Motor neuron (in vitro differentiated cells): ENCODE measurements at places on chromosomes 7 and 10.
A peak's percentile ranks its signal among the peaks of the same experiment; 100 is the strongest.

- ATAC-seq, result no peak
Measured at GRCh38 chr7:22622116-22622785, 104.7 kb upstream of the IL6 start.

DNA sequence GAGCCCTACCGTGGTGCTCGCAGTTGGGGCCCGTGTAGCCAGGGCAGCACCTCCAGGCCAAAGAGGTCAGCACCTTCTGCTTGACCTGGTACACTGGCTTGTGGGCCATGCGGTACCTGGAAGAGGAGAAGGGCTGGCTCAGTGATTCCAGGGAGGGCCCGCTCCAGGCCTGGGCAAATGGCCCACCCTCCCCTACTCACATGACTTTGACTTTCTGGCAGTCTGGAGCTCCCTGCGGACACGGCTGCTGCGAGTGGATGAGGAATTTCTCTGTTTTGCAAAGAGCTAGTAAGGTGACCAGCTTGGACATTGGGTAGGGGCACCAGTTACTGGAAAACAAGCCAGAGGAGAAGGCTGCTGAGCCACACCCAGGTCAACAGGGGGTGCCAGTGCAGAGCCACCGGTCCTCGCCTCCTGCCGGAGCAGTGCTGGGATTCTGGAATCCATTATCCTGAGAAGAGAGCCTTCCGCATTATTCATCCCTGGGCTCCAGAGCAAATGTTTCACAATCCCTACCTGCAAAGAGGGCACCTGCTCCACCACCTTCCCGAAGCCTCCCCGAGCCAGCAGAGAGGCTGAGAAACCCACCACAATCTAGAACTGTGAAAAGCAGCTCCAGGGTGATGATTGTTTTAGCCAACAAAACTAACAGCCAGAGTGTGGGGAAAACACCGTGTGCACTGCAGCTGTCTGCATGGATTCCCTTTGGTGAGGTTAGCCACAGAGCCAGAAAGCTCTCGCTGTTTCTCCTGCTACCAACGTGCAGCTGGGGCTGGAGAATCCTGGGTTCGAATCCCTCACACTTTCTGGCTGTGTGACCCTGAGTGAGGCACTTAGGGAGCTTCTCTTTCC is 11.8 kb downstream of the MMRN2 start:
- ATAC-seq, result peak; percentile 4

GRCh38 chr7:2175514-2175913 is 57.2 kb downstream of the MAD1L1 start:
- ATAC-seq, result peak; percentile 26

DNA sequence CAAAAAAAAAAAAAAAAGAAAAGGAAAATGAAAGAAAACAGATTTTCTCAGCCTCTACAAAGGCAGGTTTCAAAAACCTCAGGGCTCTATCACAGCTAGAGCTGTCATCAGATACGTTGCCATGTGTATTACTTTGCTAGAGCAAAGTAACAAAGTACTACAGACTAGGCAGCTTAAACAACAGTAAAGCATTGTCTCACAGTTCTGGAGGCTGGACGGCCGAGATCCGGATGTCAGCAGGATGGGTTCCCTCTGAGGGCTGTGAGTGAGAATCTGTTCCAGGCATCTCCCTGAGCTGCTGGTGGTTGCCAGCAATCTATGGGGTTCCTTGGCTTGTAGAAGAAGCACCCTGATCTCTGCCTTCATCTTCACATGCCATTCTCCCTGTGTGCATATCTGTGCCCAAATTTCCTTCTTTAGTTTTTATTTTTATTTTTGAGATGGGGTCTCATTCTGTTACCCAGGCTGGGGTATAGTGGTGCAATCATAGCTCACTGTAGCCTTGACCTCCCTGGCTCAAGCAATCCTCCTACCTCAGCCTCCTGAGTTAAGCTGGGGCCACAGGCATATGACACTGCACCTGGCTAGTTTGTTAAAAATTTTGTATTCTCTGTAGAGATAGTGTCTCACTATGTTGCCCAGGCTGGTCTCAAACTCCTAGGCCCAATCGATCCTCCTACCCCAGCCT is 48.9 kb upstream of the KDM7A start:
- ATAC-seq, result no peak

DNA sequence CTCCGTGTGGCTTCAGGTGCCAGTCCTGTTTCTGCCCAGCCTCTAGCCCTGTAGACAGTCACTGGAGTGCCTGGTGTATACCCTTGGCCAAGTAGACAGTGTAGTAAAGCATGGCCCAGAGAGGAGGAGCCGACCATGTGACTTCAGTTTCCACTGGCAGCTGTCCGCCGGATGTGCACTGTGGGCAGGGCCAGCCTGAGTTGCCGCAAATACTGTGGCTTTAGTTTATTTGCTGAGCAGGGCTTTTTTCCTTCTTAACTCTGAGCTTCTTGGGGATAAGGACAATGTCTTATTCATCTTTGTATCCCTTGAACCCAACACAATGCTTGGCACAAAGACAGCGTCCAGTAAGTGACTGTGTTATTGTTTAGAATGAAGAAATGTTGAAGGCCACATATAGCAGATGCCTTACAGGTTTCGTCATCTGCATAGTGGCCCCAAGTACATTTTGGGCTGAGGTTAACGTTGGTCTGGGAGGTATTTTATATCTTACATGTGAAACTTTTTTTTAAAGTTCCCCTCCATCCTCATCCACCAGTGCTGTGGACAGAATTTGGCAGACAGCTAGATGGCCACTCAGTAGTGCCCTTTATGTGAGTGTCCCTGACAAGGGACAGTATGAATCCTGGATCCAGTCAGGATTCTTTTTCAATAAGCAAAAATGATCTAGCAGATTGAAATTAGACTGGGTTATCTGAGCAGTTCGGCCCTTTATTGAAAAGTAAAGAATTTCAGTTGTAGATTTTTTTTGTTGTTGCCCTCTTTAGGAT is 40.6 kb downstream of the CYP17A1 start:
- peak; percentile 56 for ATAC-seq

DNA sequence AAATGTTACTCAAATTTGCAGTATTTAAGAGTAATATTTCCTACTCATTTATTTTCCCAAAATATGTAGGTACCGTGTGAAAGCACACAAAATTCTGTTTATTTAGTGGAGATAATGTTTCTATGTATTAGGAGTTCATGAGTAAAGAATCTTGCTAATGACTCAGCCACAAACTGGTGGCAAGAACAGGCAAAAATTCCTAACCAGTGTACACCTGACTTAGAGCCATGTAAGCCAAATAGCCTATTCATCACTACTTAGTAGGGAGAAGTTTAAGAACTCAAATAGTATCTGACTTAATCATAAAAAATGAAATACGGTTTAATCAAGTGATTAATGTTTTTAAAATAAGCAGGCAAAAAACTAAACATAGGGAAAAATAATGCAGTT is 169.0 kb downstream of the SRPK2 start:
- no peak for ATAC-seq

- no peak for ATAC-seq
Measured at GRCh38 chr10:20713420-20713819, 183.7 kb downstream of the NEBL start.

DNA sequence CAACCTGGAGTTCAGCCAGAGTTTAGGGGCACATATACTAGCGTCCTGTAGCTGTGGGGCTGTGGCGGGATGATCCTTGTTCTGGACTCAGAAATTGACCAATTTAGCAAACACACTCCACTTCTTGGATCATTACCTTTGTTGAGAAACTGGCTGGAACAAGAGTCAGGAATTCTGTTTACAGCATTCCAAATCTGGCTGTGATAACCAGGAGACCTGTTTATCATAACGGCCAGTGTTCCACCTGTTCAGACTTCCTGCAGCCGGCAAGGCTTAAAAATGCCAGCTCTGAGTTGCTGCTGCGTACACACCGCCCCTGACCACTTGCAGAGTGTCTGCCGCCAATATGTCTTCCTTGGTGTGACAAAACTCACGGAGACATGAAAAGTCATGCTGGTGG is 64.8 kb downstream of the ARMC3 start:
- ATAC-seq, result no peak

DNA sequence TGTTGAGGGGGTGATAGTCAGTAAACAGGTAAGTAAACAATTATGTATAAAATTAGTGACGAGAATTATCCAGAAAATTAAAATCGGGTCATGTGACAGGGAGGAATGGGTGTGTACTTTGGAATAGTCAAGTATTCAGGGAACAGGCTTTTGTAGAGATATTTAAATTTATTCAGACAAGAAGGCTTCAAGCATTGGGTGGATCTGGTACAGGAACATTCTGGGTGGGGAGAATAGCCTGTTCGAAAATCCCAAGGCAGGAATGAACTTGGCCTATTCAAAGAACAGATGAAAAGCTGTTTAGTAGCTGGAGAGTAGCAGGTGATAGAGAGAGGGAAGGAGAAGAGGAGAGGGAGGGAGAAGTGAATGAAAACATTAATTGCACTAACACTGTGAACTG is 448.9 kb upstream of the FZD8 start:
- peak; percentile 51 for ATAC-seq

- no peak for ATAC-seq
Measured at GRCh38 chr7:157688533-157689268, 351.9 kb downstream of the DNAJB6 start.

GRCh38 chr10:95388109-95388471 is 97.3 kb upstream of the PDLIM1 start:
- no peak for ATAC-seq

- ATAC-seq, result no peak
Measured at GRCh38 chr7:47721670-47722069, 139.8 kb upstream of the TNS3 start.

DNA sequence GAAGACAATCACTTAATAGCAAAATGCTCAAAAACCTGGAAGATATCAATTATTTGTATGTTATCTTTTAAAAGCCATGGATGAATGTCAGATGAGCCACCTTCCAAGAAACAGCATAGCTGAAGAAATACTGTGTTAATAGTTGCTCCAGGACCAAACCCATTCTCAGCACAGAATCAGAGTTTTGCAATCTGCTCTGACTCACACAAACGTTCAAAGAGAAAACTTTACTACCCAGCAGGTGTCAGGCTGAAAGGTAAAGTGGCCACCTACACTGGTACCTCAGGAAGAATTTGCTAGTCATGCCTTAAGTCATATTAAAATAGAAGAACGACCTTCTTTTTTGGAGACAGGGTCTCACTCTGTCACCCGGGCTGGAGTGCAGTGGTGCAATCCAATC is 526.5 kb downstream of the PARD3 start:
- peak; percentile 44 for ATAC-seq

DNA sequence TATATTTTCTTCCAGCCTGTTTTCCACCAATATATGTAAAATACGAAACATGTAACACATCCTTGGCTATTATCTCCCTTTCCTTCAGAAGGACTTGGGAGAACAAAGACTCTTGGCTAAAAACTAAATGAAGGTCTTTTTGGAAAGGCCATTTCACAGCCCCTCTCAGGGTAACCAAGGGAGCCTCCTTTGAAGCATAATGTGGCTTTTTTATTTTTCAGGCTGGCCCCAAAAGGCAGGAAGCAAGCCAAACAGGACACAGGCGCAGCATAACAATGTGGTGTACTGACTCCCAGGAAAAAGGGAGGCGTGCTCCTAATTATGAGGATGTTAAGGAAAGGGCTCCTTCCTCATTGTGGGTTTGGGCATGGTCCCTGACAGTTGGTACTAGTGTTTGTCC is 30.3 kb upstream of the CCSER2 start:
- ATAC-seq, result no peak

DNA sequence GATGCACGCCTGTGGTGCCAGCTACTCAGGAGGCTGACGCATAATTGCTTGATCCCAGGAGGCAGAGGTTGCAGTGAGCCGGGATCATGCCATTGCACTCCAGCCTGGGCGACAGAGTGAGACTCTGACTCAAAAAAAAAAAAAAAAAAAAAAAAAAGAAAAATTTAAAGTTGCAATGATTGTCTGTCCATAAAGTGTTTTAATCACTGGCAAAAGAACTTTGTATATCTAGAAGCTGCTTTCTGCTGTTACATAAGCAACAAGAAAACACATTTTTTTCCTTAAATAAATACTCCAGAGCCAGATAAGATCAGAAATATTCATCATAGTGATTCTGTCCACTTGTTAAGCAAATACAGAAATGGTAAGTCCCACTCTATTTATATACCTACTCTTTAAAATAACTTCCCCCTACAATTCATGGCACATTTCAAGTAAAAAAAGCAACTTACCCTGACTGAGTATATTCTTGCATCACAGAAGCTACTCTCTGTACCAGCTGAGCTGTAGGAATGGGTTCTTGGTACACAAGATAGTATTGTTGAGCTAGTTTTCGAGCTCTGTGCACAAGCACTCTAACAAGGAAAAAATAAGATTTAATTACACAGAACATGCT is 7.6 kb downstream of the PSMA2 start:
- ATAC-seq, result no peak

GRCh38 chr7:20412032-20412431 is 81.3 kb downstream of the ITGB8 start:
- ATAC-seq, result no peak

- ATAC-seq, result peak; percentile 62
Measured at GRCh38 chr7:108442039-108442568, 14.1 kb downstream of the NRCAM start.

- no peak for ATAC-seq
Measured at GRCh38 chr10:108422286-108422685, 1257.8 kb upstream of the SORCS1 start.

DNA sequence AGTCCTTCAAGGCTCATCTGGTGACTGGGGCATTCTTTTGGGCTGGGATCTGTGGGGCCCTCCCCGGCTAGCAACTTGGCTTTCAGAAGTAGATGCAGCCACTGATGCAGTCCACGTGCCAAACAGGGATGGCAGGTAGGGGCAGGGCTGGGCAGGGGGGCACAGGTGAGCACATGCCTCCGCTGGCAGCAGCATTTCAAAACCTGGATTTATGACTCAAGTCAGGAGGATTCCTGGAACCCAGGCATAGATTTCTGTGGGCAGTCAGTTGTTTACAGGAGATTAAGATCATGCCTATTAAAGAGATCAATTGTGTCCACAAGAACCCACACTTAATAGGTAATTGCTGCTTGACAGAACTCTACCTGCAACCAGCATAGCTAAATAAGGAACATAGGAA is 839 bp upstream of the HABP2 start:
- ATAC-seq, result no peak

- no peak for ATAC-seq
Measured at GRCh38 chr10:116878123-116878522, 28.8 kb downstream of the ENO4 start.

DNA sequence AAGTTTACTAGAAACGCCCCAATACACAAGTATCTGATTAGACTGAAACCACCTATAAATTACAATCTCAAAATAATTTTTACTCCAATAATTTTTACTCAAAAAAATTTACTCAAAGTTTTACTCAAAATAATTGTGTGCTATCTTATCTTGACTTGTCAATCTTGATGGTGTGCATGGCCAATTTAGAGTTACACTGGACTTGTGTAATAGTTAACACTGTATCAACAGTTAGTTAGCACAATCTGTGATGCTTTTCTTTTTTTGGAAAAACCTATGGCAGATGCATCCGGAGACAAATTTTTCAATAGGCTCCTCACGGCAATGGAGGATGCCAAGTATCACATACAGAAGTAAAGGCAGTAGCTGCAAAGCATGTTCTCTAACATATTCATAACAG is 24.9 kb downstream of the LMOD2 start:
- ATAC-seq, result no peak

- ATAC-seq, result no peak
Measured at GRCh38 chr7:128389618-128390329, 20.0 kb downstream of the IMPDH1 start.
